Stimulated activated CD8-positive, alpha-beta memory T cell treated with anti-CD3 and anti-CD28 coated beads, Interleukin-4, amount 100 ng/mL, for 1 hour (primary cell): ENCODE measurements at places on chromosomes 3 and 15.

- no peak for DNase-seq
These were observed 125.4 kb downstream of the NUP210 start for GRCh38 chr3:13294442-13295351.

DNA sequence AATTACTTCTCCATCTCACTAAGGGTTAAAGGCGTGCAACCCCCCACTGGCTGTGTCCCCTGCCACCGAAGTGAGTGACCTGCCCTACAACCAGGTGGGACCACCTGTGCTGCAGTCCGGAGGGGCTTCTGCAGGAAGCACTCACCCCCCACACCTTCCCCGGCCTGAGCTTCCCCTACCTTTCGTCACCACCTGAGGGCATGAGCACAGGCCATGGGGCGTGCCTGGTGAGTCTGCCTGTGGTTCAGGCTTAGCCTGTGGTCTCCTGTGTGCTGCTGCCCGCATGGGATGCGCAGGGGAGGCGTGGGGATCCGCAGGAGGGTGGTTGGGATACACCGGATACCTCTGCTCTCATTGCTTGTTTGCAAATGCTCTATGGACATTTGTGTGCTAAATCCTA lies 46.0 kb downstream of the KLHL25 start:
- DNase-seq = no peak

- DNase-seq = no peak
These were observed 211.7 kb downstream of the MBNL1 start for GRCh38 chr3:152480282-152480953.

DNA sequence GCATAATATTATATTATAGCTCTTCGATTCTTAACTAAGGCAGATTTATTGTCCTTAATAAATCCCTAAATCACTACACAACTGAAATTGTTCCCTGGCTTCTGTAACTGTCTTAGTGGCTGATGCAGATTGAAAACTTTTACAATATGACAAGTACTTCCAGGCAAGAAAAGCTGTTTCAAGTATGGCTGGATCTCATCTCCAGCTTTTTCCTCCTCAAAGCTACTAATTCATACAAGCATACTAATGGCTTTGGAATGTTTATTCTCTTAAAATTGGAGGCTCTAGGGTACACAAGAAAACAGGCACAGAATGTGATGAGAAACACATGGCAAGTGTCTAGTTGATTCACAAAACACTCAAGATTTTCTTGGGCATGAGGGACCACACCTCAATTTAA lies 351.5 kb upstream of the ICE2 start:
- DNase-seq = no peak

GRCh38 chr3:128281461-128282367 lies 128.4 kb downstream of the EEFSEC start:
- no peak for DNase-seq

GRCh38 chr15:62126364-62126763 lies 38.7 kb downstream of the C2CD4B start:
- no peak for DNase-seq

DNA sequence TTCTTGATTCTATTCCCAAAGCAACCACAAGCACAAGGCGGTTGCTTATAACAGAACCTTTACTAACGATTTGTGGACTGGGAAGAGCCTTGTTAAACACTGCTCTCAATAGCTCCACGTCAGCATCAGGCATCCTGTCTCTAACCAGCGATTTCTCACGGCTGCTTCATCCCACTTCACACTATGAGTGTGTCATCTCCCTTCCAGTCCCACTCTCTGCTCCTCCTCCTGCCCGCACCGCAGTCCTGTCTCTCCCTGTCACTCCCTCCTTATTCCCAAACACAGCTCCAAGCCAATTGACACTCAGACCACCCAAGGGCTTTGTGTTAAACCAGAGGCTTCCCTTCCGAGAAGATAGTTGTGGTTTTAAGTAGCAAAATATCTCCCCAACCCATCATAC lies 94.8 kb downstream of the ABHD5 start:
- no peak for DNase-seq

DNA sequence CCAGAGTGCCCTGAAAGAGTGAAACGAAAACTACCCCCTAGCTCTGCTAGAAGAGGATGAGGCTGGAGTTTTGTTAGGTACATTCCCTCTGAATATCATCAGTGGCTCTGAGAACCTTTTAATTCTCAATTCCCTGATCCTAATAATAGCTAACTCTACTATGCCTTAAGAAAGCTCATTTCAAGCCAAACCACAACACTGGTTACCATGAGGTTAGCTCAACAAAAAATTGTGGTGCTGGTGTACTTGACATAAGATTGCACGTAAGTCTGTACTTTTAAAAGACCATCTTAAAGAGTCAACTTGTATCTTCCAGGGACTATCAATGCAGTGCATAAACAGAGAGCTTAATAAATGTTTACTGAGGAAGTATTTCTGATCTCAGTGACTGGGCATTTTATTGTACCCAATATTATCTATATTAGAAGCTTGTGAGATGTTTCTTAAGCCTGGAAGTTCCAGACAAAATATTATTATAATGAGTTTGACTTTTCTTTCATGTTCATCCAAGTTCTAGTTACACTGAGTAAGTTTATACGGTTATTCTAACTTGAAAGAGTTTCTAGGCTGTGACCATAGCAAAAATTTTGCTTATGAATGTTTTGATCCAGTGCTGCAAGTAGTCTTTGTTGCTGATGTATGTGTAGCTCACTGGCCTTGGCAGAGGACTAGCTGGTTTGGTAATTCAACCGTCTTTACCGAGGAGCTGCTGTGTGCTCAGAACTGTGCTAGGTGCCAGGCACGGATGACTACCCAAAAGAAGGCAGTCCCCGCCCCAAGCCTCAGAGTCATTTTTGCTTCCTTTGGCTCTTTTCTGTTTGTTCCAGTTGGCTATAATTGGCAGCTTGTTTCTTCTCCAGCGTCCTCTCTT lies 334.4 kb upstream of the TRIM42 start:
- no peak for DNase-seq

DNA sequence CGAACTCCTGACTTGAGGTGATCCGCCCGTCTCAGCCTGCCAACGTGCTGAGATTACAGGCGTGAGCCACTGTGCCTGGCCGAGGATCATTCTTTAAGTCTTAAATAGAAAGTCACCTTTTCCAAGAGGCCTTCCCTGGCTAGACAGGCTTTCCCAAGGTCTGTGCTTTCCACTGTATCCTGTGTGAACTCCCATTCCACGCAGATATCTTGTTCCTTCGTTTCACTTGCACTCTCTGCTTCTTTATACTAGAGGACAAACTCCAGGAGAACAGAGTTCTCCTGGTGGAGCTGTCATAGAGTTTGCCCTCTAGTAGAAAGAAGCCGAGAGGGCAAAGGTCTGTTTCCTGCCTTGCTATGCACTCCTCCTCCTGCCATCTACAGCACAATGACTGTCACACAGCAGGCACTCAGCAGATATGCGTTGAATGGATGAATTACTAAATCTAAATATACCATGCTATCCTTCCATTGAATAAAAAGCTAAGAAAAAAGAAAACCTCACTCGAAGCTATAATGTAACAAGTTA lies 211.2 kb downstream of the FOXP1 start:
- no peak for DNase-seq

DNA sequence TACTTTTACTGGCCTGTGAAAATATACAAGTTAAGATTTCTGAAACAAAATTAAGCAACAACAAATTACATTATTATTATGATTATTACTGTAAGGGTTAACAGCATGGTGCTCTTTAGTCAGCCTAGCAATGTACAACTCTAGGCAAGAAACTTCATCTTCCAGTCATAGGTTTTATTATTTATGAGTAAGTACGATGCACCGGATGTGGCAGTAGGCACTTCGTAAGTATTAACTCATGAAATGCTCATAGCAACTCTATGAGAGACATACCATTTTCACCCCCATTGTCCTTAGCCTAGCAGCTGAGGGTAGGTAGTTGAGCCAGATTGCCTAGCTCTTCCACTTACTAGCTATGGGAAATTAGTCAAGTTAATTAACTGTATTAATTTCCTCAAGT lies 68.0 kb upstream of the PTPRG start:
- no peak for DNase-seq

DNA sequence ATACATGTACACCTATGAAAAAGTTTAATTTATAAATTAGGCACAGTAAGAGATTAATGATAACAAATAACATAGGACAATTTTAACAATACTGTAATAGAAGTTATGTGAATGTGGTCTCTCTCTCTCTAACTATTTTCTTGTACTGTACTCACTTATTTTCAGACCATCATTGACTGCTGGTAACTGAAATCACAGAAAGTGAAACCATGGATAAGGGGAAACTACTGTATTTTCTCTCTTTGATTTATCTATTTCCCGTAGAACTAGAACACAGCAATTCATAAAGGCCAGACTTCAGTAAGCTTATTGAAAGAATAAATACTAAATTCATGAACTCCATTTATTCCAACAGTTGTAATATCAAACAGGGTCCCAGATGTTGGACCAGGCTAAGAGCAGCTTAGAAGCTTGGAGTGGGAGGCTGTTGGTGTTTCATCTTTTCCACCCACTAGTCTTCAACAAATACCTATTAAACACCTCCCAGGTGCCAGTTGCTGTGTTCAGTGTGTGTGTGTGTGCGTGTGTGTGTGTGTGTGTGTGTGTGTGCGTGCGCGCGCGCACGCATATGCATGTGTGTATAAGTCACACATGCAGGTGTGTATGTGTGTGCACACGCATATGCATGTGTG lies 235.4 kb downstream of the FOXP1 start:
- DNase-seq = no peak

- DNase-seq = no peak
These were observed 311.5 kb downstream of the EDEM1 start for GRCh38 chr3:5498981-5499380.

GRCh38 chr15:68408971-68409370 lies 23.0 kb downstream of the ITGA11 start:
- no peak for DNase-seq

DNA sequence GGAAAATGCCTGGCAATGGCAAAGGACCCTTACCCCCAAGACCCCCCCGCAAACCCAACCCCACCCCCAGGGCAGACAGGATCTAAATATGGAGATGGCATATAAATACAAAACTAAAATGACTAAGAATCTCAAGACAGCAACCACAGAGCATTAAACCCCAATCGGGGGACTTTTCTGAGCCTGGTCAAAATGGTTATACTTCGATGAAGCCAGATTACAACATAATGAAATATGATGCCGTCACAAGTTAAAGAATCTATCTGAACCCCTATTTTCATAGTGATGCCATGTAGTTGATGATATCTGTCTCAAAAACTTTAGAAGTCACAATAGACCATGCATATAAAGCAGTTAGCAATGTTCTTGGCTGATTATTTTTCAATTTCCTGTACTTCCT lies 223.6 kb downstream of the CGGBP1 start:
- DNase-seq = no peak

- DNase-seq = no peak
These were observed 19.3 kb upstream of the ANPEP start for GRCh38 chr15:89833966-89834365.

DNA sequence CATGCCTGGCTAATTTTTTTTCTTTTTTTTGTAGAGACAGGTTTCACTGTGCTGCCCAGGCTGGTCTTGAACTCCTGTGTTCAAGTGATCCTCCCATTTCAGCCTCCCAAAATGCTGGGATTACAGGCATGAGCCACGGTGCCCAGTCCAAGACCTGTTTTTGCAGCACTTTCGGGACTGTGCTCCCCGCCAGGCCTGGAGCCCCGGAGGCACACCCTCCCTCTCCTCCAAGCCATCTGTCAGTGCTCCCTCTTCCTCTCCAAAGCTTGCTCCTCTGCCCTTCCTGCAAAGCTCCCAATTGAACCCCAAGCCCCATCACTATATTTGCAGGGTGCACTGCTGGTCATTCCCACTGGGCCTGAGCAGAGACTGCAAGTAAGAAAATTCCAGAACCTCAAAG lies 98.1 kb downstream of the CORO2B start:
- no peak for DNase-seq

GRCh38 chr3:105199217-105199616 lies 167.5 kb upstream of the ALCAM start:
- no peak for DNase-seq

- no peak for DNase-seq
These were observed 37.0 kb downstream of the RBP2 start for GRCh38 chr3:139439278-139439677.

GRCh38 chr3:44021651-44022594 lies 219.8 kb upstream of the TOPAZ1 start:
- DNase-seq = no peak

DNA sequence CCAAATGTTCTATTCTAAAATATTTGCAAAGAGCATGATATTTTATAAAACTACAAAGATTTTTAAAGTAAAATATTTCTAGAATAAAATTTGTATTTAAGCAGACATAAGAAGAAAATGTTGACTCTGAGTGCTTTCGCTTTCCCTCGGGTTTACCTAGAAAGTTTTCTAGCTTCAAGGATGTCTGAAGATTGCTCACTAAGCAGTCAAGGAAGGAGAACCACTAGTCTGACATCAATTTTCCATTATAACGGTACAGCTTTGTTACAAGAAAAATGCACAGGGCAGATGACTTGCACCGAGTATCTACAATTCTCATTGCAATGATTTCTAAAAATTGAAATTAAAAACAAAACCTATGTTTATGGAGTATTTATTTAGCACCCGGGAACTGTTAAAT lies 14.2 kb downstream of the GPR15 start:
- no peak for DNase-seq

GRCh38 chr3:138914870-138915502 lies 32.0 kb downstream of the FOXL2 start:
- no peak for DNase-seq

- DNase-seq = no peak
These were observed 59.1 kb upstream of the TLE3 start for GRCh38 chr15:70156671-70157271.

DNA sequence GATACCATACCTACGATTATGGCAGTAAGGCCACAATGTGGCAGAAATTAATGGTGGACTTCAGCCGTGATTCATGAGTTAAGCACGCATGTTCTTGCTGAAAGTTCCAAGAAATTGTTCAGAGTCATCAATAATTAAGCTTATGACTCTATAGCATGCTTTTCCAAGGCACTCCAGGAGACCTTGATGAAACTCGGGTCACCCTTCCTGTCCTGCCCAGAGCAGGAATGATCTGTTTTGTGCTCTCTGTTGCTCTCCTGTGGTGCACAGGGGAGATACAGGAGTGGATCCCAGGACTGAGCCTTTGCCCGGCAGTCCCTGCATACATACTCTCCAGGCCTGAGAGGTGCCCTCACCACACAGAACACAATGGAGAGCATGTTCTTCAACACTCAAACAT lies 141.6 kb upstream of the SLC2A2 start:
- DNase-seq = no peak

- no peak for DNase-seq
These were observed 64.2 kb downstream of the ISG20 start for GRCh38 chr15:88702983-88703382.

- DNase-seq = no peak
These were observed 12.5 kb downstream of the RBM5 start for GRCh38 chr3:50100956-50101845.
